ENCODE measurements at places on chromosomes 2 and 18.

DNA sequence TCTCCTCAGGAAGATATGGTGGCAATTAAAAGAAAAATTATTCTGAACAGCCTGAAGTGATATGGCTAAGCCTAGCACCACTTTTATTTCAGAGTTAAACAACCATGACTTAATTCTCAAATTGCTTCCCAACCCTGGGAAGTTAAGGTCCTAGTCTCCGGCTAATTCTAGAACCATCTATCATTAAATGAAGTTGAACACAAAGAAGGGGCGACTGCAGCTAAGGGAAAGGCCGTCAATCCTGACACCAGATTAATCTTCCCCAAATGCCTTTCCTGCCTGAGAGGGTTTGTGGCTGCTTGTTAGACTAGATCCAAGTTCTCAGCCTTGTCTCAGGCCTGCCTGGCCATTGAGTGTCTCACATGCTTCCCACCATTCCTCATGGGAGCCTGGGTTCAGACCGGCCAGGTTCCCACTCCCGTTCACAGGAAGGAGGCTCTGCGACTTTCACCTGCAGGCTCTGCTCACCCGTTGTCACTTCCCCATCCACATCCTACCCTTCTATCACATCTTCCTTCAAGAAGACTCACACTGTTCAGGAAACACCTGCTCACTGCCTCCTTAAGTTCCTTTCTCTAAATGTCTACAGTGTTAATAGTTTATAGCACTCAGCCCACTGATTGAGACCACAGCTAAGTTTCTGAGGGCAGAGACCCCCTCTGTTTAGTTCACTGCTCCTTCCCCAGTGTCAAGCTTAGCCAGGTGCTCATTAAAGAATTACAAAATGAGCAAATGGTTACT lies 282.9 kb upstream of the REV1 start:
- no peak for DNase-seq

- no peak for DNase-seq
These were observed 161.1 kb downstream of the LTBP1 start for GRCh38 chr2:33107690-33108482.

DNA sequence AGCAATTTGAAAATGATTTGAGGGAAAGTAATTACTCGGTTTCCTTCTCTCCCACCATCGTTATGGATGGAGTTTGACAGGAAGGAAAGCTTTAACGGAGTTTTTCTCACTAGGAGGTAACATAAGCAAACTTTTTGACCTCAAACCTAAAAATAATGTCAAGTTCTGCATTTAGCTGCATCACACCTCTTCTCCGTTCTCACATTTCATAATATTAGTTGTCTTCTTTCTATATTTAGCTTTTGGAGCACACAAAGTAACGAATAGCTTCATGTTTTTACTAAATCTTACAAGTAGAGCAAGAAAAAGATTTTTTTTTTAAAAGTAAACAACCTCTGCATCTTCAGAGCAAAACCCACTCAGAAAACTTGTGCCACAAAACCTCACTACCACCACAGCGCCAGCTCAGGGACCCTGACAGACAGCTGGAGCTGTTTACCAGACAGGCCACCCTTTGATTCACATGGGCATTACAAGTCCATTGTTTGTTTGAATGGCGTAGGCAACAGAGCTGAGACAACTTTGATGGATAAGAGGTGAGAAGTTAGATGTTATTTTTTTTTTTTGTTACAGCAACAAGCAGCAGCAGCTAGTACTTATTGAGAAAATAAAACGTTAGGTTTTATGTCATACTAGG lies 21.9 kb upstream of the ICOS start:
- no peak for DNase-seq

DNA sequence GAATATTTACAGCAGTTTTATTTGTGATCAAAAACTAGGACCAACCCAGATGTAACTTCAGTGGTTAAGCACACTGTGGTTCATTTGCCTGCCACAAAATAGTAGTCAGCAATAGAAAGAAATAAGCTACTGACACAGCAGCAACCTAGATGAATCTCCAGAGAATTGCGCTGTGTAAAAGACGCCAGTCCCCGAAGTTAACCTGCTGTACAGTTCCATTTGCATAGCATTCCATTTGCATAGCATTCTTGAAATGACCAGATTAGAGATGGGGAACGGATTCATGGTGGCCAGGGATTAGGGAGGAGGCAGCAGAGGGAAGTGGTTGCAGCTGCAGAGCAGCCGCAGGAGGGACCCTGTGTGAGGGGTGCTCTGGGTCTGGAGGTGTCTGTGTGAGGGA lies 39.3 kb upstream of the NFATC1 start:
- DNase-seq: no peak

DNA sequence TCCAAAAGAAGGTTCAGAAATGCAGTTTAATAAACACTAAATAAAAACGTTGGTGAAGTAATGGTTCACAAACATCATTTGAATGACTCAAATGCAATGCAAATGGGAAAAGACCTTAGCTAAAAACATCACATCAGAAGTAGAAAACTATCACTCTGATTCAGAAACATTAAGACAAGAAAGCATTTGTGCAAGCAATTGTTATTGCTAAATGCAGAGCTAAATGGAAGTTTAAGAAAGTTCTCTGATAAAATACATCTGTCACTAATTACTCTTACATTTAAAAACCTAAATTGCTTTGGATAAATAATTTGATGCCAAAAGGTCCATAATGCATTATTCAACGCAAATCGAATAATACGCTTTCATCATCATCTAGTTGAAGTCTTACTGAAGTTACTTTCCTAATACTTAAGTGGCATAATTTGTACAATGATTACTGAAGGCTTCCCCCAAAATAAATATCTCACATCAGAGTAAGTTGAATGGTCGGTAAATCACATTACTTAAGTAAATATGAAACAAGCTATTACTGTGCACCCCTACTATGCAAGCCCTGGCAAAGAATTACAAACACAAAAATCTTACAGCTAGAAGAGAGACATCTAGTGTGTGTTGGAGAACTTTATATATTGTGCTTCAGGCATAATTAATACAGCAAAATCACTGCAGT lies 105.7 kb upstream of the KCTD1 start:
- DNase-seq: no peak

DNA sequence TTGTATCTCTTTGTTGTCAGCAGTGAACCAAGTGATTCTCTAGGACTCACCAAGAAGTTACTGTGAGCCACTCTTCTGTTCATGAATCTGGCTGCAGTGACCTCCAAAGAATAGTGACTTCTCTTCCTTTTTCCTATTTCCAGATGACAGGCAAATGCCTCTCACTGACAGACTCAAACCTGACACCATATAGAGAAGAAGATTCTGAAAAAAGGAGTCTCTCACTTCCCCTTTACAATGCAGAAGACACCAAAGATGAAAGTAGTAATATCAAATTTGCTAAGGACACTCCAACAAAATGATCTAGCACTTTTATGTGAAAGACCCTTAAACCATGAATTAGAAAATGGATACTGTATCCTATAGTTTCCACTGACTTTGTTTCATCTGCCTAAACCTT lies 44.4 kb upstream of the SETBP1 start:
- no peak for DNase-seq

DNA sequence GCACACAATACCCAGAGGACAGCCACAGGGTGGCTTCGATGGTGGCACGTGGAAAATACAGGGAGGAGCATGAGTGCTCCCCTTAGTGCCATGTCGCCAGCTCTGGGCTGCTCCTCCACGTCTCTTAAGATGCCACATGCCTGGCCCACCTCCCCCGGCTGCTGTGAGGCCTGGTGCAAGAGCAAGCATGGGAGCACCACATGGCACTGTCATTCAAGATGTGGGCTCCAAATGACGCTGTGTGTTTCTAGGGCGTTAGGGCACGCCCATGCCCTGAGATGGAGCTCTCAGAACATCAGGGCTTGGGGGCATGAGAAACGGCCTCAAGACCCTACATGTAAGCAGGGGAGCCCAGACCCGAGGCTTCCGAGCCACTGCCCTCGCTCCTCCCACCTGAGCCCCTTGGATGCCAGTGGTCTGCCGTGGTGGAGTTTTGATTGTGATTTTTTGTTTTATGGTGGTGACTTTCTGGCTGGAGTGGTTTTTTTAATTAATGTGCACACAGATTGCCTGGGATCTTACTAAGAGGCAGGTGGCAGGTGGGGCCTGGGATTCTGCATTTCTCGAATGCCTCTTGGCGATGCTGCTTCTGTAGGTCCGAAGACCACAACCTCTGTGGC lies 239.3 kb downstream of the GBX2 start:
- DNase-seq: no peak

- DNase-seq: no peak
These were observed 370.8 kb downstream of the TNS1 start for GRCh38 chr2:217632043-217632442.

DNA sequence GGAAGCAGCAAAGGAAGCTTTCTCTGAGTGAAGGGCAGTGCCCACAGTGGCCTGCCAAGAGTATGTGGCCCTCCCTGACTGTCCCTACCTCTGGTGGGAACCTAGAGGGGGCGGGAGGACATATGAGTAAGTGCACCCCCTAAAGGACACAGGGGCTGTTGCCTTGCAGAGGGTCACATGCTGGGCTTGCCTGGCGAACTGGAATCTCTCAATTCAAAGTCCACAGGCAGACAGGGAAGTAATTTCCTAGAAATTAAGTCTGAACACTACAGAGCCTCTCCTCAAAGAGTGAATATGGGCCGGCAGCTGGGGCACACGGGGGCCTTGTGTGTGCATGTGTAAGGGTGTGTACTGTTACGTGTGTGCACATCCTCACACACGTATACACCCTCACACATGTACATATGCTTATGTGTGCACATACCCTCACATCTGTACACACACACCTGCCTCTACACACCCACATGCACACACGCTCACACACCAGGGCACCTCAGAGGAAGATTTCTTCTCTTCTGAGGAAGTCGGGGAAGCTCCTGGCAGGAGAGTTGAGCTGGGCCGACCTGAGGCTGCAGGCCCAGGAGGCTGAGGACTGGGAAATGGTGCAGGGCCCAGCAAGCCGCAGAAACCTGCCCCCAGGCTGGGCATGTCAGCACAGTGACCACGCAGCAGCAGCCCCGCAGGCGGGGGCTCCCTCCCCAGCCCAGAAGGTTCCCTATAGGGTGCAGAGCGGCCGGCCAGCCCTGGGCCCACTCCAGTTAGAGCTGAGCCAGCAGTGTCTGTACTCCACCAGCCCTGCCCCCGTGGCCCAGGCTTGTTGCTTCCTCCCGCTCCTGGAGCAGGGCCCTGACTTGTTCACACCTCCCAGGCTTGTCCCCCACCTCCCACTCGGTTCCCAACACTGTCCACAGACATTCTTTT lies 77.4 kb upstream of the TAF1B start:
- DNase-seq: no peak

DNA sequence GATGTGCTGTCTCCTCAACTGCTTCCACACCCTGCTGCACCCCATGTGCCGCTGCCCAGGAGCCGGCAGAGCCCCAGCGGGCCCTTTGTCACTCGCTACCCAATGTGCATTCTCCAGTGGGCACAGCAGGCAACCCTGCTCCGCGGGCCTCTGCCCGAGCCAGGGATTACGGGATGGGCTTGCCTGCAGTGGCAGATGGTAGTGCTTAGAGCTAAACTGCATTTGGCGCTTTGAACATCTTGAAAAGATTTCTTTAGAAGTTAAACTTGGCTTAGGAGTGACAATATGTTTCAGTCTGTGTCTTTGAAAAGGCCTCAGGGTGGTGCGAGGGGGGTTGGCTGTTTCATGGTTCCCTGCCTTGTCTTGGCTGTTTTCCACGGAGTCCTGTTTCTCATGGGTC lies 84.0 kb upstream of the BOD1L2 start:
- no peak for DNase-seq

- DNase-seq: no peak
These were observed 241.3 kb downstream of the RBM43 start for GRCh38 chr2:151020411-151020810.

- DNase-seq: no peak
These were observed 439.7 kb upstream of the TNP1 start for GRCh38 chr2:217299590-217299989.

GRCh38 chr2:134341476-134341875 lies 87.6 kb downstream of the MGAT5 start:
- no peak for DNase-seq

- DNase-seq: no peak
These were observed 53.9 kb downstream of the SPATS2L start for GRCh38 chr2:200360364-200360763.

GRCh38 chr18:3593381-3593903 lies 143.5 kb downstream of the TGIF1 start:
- DNase-seq: no peak

DNA sequence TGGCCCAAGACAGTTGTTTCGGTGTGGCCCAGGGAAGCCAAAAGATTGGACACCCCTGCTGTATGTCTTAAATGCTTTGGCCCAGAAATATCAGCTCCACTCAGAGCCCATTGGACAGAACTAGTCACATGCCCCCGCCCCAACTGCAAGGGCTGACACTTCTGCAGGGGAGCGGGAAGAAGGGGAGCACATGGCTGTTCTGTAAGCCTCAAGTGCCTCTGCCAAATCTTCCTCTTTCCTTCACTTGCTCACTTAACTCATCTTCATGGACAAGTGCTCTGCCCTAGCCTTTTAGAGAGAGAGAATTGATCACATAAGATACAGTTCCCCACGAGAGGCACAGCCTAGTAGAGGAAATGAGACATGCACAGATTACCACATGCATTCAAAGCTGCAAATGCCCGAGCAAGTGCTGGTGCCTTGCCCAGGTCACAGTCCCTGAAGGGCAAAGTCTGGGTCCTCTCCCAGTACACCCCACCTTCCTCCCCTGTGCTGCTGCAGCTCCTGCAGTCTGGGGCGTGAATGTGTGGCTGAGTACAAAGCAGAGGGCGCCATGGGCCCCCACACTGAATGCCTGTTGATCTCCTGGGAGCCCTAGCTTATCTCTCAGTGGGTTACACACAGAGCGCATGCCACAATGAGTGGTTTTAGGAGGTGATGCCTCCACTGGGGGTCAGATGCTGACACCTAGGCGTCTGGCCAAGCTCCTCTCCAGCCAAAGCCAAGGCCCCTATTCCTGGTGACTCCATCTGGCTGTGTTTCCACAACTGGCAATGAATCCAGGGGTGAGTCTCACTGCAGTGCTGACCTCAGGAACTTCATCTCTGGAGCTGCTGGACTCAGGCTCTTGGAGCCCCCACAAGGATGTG lies 135.3 kb downstream of the CTIF start:
- no peak for DNase-seq

DNA sequence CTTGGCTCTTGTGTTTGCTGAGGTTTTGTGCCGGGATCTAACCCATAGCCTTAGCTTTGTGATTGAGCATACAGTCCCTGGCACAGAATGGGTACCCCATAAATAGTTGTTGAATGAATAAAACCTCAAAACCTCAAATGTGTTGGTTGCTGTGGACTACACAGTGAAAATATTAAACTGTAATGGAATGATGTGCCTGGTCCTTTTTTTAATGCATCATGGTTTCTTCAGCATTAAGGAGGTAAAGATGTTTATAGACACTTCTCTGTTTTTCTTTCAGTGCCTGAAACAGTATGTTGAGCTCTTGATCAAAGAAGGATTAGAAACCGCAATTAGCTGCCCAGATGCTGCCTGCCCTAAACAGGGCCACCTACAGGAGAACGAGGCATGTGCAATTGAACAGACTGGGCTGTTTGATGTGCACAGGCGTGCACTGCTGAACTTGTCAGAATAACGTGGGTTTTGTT lies 97.0 kb downstream of the RNF144A start:
- no peak for DNase-seq

Measured in stimulated activated CD8-positive, alpha-beta memory T cell treated with anti-CD3 and anti-CD28 coated beads, Interleukin-15, amount 100 ng/mL, for 4 hours (primary cell).